Brain pericyte (primary cell): ENCODE measurements at places on chromosomes 2 and 18.
A peak's percentile ranks its signal among the peaks of the same experiment; 100 is the strongest.

GRCh38 chr18:79574938-79575525 is 104.6 kb upstream of the CTDP1 start:
- DNase-seq = no peak

DNA sequence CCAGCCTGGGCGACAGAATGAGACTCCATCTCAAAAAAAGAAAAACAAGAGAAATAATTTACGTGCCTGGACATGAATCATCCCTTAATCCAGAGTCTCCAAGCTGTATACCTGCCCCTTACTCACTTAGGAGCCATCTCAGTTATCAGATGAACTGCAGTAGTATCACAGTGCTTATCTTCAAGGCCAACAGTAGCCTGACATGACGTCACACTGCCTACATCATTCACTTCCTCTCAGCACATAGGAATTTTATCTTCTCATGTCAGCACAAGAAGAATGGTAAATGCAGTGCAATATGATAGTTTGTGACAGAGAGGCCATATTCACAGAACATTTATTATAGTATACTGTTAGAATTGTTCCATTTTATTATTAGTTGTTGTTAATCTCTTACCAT is 216.6 kb downstream of the SS18 start:
- no peak for DNase-seq

GRCh38 chr2:3217646-3218045 is 160.0 kb downstream of the EIPR1 start:
- no peak for DNase-seq

DNA sequence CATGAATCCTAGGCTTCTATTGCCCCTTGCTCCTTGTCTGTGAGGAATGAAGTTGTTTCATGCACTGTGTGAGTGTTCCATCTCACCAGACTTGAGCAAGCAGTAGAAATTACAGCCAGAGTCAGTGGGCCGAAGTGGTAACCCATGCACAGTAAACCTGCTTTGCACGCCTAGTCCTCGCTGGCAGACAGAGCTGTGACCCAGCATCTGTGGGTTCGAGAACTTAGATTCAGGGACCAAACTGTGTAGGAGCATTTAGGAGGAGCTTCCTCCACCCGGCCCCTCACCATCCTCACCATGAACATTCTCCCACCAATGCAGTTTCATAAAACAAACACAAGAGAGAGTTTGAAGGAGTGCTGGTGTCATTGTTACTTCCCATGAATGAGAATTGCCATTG is 21.6 kb upstream of the TEX51 start:
- no peak for DNase-seq

DNA sequence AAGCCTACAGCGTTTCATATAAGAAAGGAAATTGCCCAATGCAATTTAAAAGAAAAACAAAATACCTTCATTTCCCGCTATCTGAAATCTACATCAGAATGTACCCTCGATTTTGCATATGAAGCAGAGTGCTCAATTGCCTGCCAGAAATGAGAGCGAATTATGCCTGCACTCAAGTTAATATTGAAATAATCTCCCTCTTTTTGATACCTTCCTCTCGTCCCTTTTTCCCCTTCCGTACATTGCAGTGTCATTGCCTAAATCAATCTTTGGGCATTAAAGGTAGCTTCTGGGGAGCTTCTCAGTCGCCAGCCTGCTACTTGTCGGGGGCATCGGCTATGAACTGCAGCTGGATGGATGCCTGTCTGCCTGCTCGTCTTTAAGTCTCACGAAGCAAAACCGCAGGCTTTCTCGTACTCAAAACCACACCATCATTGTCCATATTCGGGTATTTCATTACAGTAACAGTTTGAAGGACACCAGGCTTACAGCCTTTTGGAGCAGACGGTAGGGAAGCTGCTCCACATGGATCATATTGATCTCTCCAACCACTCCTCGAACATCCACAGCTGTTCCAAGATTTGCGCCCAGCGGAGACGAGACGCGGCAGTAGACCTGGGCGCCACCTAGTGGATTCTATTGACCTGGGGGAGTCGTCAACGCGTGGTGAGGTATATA is 64.0 kb upstream of the HNRNPA3 start:
- DNase-seq = peak; percentile 52

DNA sequence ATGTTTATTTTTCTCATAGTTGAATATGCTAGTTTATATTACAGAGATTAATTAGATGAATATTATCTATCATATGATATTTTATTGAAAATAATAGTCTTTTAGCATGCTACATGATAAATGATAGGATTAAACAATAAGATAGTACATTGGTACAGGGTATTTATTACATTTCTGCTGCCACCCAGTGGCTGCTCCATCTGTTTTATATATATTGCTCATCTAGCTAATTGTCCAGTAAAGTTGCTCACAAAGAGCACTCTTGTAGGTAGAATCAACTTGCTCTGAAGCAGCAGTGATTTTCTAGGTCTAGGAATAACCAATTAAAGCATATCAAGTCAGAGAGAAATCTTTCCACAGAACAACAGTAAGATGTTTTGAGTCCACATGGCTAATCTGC is 183.3 kb downstream of the ASXL3 start:
- no peak for DNase-seq

GRCh38 chr2:200498402-200499162 is 11.3 kb downstream of the KCTD18 start:
- DNase-seq = no peak

GRCh38 chr2:237497009-237497837 is 10.2 kb downstream of the MLPH start:
- DNase-seq = no peak

DNA sequence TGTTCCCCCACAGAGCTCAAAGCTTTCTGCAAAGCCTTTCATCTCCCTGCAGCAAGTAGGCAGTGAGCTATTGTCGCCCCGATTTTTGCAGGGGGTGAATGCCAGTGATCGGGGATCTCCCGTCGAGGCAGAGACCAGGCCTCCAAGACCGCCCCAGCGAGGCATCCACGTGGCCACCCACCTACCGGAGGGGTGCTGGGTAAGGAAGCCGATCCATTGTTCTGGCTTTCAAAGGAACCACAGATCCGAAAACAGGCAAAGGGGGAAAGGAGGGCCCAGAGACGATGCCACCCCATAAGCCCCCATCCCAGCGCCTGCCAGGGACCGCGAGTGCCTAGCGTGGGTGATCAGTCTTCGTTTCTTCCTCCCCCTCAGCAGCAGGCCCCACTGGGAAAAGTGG is 2.4 kb downstream of the ADRA2B start:
- DNase-seq = no peak

DNA sequence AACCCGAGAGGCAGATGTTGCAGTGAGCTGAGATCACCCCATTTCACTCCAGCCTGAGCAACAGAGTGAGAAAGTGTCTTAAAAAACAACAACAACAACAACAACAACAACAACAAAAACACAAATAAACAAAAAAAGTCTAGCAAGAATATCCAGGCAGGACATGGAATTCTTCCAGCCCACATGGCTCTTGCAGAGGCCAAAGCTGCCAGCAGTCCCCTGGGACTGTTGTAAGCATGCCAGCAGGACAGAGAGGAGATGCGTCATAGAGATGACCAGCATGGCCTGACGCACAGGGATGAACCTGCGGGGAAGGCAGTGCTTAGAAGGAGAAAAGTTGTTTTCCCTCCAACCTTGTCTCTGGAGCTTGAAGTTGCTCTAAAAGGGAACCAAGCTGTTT is 182.3 kb upstream of the PGAP1 start:
- DNase-seq = peak; percentile 89

DNA sequence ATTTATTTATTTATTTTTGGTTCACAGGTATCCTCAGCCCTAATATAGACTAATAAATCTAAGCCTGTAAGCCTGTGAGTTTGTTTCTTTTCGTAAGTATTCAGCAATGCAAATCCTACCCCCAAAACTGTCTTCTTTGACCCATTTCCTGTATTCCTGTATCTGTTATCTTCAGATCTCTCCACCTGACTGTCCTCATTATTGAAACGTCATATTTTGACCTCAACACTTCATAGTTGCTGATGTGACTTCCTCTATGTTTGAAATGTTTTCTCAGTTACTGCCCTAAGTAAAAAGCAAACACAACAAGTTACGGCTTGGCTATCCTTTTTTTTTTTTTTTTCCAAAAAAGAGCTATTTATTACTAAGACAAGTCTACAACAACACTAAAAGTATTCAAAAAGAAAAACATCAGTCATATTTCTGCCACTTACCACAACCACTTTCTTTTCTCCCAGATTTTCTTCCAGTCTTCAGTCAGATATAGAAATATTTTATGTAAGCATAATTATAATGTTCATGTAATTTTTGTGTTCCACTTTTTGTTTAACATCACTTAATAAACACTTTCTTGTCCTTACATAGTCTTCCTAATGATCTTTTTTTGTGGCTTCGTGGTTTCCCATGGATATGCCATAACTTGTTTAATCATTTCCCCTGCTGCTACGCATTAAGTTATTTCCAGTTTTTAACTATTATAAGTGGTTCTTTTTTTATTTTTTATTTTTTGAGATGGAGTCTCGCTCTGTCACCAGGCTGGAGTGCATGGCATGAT is 45.0 kb upstream of the EML4 start:
- DNase-seq = no peak

DNA sequence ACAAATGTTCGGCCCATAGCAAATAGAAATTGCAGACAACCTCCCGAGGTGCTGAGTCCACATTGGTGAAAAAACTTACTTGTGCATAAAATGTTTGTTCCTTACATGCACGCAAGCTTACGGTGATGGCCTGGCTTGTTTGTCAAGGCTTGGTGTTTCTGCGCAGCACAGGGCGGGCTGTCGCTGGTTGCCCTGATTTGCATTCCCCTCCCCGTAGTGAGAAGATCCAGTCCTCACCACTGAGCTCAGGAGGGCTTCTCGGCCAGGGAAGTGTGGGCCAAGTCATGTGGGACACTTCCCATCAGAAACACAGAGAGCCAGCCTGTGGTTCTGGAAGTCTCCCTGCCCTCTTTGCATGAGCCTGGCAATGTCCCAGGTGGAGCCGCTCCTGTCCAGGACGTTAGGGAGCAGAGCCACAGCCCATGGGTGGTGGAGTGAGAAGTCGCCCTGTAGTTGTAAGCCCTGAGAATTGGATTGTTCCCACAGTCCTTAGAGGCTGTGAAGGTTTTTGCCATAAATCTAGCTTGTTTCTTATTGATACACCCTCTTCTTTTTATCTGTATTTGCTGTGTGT is 152.7 kb downstream of the TWIST2 start:
- DNase-seq = no peak

DNA sequence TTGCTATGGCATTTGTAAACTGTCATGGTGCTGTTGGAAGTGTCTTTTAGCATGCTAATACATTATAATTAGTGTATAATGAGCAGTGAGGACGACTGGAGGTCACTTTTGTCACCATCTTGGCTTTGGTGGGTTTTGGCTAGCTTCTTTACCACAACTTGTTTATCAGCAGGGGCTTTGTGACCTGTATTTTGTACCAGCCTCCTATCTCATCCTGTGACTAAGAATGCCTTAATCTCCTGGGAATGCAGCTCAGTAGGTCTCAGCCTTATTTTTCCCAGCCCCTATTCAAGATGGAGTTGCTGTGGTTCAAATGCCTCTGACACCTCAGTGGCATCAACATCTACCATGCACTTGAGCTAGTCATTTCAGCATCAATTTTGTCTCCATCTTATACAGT is 29.7 kb downstream of the LYPD6 start:
- no peak for DNase-seq

DNA sequence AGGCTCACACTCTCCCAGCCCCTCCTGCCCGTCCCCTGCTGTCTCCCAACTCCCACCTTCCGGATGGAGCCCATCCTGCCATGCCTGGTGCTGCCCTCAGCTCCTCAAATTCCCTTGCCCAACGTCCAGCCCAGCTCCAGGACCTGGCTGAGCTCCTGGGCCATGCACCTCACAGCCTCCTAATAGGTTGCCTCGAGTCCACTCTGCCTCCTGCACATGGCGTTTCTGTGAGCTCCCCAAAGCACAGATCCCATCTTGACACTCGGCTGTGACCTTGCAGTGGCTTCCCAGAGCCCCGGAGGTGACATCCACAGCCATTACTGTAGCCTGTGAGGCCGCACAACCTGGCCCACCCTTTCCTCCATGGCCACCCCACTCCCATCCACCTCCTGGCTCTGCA is 191.9 kb upstream of the SALL3 start:
- DNase-seq = no peak

DNA sequence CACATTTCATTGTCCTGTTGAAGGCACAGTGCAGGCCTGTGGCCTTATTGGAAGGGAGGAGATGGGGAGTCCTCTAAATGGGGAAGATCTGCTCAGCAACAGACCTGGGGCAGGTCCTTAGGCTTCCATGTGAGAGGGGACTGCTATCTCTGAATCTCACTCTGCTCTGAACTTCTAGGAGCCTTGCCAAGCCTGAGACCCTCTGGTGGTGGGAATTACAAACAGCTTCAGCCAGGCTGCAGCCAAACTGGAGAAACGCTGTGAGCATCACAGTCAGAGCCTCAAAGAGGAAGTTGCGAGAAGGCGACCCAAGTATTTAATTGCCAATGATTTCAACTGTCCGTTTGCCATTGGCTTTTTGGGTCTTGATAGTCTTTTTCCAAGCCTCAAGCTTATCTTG is 66.8 kb upstream of the MC2R start:
- DNase-seq = no peak

- DNase-seq = no peak
Measured at GRCh38 chr2:230864605-230865306, at the start of gene ITM2C. Gene ITM2C (plus strand): TSS chr2:230864942. CDS start chr2:230865026, 84 bp downstream.

GRCh38 chr18:54975598-54975997 is 16.3 kb upstream of the CCDC68 start:
- no peak for DNase-seq
